GM23248 (cell line): ENCODE measurements at places on chromosomes 12 and 14.
A peak's percentile ranks its signal among the peaks of the same experiment; 100 is the strongest.

- DNase-seq = no peak
Measured at GRCh38 chr14:70791971-70792370, 17.3 kb downstream of the MAP3K9 start.

DNA sequence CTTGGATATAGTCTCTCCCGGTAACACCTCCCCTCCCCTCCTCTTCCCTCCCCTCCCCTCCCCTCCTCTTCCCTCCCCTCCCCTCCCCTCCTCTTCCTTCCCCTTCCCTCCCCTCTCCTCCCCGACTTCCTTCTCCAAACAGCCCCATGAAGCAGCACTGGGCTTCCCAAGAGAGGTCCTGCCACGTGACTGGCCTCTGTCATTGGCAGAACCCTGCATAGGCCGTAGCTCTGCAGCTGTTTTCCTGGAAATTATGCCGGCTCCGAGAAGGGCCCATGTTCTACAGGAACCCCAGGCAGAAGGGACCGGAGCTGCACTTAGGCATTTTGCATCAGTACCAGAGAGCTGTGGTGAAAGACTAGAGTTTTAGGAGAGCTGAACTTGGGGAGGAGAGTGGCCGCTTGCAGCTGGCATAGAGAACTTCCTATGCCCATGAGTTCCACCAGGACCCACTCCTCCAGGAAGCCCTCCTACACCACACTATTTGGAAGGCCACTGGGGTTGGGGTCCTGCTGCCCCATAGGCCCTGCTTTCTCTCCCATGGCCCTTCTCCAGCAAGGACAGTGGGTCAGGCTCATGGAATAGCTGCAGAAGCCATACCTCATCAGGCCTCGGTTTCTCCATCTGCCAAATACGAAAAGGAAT is 5.1 kb upstream of the TNFAIP2 start:
- DNase-seq = peak; percentile 28

GRCh38 chr12:49198431-49199155 is 9.7 kb upstream of the TUBA1A start:
- DNase-seq = peak; percentile 91

DNA sequence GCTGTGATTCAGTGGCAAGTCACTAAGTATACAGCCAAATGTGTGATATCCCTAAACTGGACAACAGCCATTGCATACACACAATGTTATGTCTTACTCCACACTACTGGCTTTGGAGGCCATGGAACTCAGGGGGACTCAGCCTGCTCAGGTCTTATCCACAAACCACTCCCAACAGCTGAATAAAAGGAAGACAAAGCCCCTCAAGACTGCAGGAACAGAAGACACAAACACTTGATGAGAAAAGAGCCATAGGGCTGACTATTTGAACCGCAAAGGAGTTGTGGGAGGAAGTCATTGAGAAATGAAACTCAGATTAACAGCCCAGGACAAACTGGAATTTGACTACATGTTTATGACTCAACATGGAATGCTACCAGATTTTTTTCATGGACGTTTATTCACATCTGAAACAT is 40.9 kb downstream of the PTGER2 start:
- peak; percentile 94 for DNase-seq

DNA sequence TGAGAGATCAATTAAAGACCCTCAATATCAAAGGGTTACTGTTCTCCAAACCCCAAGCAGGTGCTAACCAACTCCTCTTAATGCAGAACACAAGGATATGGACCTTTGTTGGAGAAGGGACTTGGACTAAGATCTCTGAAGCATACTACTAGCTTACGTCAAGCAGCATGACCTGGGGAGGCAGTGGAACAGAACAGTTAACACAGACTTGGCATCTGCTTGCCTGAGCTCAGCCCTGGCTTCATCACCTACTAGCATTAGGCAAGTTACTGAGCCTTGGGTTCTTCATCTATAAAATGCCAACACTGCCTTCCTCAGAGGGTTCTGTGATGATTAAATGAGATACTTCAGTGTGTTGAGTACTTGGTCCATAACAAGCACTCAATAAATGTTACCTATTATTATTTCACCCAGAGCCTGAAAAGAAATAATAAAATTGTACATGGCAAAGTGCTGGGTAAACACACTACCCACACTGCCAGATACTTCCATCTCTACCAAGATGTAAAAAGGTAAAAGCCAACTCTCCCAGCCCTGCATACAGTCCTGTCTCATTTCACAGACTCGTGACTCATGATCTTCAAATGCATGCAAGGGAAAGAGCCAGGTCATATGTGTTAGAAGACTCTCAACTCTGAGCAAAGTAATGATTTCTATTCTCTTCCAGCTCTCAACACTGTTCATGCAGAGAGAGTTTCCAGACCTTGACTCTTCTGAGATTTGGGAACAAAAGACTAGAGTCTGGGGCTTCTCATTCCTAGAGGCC is 39.7 kb downstream of the FMNL3 start:
- peak; percentile 84 for DNase-seq

DNA sequence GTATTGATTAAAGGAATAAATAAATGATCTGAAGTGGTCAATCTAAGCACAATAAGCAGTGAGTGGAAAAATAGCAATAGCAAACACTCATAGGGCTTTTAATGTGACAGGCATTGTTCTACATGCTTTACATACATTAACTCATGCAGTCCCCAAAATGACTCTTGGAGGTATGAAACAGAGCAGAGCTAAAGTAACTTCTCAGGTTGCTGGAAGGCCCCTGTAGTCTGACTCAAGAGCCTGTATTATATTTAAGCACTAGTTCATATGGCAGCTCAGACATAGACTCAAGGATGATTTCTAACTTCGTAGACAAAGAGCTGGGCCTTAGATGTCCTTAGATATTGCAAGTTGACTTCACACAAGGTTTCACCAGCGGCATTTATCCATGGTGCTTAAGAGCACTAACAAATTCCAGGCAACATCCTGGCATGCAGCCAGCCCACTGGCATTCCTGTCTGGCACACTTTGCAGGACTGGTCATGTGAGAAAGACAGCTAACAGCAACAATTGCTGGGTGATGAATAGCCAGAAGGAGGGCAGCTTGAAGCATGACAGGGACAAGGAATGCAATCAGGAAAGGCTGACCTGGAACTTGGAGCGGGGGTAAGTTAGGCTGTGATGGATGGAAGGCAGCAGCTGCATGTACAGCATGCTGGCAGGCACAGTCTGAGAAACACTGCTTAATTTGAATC is 22.9 kb upstream of the KTN1 start:
- DNase-seq = peak; percentile 87

DNA sequence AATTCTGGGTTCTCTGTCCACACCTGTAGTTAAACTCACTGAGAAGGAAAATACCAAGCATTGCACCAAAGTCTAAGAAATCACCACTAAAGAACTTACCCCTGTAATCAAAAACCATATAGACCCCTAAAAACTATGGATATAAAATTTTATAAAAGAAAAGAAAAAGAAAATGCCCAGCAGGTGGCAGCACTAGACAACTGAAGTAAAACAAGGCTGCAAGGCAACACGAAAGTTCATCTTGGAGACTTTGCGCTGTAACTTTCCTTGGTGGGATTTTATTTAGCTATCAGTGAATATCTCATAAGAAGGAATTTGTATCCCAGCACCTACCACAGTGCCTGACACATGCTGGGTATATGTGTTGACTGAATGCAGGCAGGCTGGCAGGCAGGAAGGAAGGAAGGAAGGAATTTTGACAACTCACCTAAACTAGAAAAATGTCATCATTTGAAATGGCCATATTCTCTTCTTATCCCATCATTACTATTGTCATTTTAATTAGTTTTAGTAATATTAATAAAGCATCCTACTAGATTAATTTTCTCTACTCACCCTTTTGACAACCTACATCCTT is 68.2 kb upstream of the ETV6 start:
- peak; percentile 82 for DNase-seq

GRCh38 chr14:101119830-101120571 is 216.5 kb upstream of the RTL1 start:
- DNase-seq = peak; percentile 10

DNA sequence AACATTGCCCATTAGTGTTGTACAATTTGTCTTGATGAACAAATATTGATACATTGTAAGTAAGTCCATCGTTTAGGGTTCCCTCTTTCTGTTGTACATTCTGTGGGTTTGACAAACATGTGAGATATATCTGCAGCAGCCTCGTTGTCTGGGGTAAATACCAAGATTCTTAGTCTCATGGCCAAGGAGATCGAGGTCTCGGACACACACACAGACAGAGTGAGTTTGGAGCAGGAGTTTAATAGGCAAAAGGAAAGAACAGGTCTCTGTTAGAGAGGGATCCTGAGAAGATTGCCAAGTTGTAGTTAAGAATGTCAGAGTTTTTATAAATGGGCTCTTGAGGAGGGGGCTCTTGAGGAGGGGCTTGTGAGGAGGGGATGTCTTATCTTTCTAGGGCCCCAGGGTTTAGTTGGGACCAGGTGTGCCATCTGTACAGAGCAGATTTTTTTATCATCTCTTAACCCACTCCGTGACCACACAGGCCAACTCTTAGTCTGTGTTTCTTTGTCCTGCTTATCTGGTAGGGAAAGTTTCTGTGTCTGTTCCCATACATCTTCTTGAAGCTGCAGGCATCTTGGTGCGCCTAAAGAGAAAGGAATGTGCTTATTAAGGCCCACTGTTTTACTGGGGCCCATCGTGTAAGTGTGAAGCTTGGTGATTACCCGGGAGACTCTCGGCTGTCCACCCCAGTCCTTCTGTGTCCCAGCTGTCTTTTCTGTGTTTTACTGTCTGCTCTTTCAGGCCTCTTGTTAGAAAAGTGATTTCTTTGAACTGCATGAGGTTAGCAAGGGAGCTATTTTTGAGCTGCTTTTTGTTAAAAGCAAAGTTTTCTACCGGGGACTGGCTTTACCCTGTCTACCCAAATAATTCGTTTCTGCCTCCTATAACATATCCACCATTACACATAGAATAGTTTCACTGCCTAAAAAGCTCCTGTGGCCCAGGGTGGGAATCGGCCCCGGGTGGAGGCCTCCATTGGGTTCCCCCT is 22.4 kb upstream of the CLEC2D start:
- peak; percentile 47 for DNase-seq

- DNase-seq = no peak
Measured at GRCh38 chr14:84152452-84152851, 1377.5 kb upstream of the FLRT2 start.

DNA sequence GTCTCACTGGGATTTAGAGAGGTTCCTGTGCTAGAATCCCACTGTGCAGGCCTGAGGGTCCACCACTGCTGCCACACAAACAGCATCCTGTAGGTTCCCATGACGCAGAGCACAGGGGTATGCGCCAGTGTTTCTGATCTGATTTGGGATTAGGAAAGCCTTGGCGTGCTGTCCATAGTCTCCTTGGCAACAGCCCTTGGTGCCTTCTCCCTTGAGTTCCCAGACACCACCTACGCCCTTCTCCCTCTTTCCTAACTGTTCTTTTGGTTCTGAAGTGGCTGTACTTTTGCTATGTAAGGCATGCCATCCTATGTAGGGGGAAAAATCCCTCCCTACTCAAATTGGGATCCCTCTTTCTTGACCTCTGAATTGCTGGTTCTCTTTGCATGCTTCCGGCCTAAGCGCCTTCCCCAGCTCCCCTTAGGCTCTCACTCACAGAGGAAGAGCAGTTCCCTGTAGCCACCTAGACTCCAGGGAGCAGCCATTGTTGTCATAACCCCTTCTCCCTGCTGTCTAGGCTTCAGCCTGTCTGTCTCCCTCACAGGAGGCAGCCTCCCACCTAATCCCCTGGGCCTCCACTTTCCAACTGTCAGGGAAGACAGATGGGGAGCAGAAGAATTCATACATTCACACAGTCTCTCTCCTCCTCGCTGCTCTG is 14.8 kb upstream of the RIC8B start:
- DNase-seq = peak; percentile 15

DNA sequence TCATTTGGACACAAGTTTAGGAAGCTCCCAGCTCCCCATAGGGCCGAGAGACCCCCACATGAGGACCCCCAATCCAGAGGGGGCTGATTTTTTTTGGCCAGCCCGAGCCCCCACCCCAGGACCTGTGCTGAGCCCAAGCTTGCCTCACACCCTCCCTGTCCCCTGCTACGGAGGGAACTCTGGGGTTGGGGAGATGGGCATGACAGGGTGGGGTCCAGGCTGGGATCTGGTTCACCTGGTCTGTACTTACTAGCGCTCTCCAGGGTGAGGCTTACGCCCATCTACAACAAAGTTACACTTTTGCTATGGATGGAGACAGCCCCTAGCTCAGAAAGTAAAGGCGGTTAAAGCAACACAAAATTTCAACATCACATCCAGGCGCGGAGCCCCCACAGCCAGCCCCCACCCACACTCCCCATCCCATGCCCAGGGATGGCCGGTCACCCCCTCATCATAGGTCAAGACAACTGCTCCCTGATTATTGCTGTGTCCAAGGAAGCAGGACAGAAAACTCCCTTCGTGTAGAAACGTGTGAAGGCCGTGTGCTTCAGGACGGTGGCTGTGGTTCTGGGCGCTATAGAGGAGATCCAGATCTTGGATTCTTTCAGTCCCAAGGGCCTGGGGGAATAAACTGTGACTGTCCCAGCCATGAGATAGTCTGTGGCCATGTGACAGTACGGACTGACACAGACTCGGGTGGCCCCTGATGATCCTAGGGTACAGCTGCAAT is 10.7 kb downstream of the SLC25A29 start:
- no peak for DNase-seq

GRCh38 chr14:82755476-82755875 is 1221.8 kb upstream of the SEL1L start:
- no peak for DNase-seq

DNA sequence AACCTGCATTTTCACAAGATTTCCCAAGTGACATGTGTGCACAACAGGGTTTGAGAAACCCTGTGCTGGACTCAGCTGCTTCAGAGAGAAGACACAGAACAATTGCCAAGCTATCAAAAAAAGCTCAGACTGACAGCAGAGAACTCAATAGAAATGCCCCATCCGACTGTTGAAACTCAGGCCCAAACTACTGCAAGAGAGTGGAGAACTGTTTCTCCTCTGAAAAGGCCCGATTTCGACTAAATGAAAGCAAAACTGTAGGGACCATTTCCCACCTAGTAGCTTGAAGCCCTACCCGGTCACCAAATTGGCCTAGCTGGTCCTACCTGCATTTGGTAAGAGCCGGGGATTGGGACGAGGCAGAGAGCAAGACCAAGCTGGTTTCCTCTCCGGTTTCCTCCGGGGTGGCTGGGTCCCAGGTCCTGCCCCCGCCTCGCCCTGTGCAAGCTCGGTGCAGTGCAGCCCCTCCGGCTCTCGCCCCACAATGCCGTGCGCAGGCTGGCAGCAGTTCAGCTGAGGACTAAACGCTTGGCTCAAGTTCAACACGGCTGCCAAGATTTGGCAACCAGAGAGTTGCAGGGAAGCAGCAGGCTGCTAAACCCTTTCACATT is 1180.6 kb downstream of the VRK1 start:
- peak; percentile 41 for DNase-seq

DNA sequence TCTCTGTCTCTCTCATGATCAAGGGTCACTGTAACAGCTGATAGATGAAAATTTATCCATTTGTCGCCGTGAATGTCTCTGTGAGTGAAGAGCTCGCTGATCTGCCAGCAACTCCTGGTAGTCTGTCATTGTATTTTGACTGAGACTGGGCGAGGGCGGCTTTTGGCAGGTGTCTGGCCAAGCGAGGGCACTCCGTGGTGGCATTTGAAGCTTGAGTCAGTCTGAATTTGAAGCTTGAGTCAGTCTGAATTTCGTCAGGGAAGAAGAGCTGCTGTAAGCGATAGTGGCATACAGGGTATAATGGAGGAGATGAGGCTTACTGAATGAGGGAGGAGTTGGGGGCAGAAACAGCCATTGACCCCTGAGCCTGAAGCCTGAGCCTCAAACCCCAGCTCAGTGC is 56.8 kb upstream of the FAM181A start:
- DNase-seq = no peak
